Immature natural killer cell (primary cell): ENCODE measurements at places on chromosomes 5 and 9. TPM values are rescaled to one million over a fixed set of nuclear protein-coding genes. Genes with fewer than 3 reads are reported as not detected.

The C5orf46 gene
- not detected for polyA plus RNA-seq

The LHX6 gene
- polyA plus RNA-seq, result not detected

GRCh38 chr9:120946259-120946658, 19.7 kb upstream of the TRAF1 start:
- no peak for DNase-seq

GRCh38 chr9:21779397-21779796, 23.0 kb upstream of the MTAP start:
- DNase-seq, result no peak

- no peak for DNase-seq
Measured at GRCh38 chr5:62326302-62326701, 20.3 kb downstream of the KIF2A start.

GRCh38 chr9:26033336-26033735, 355.1 kb upstream of the TUSC1 start:
- DNase-seq, result no peak
